Skin of body (tissue), 3 donors: ENCODE measurements at places on chromosomes 1 and 21.

DNA sequence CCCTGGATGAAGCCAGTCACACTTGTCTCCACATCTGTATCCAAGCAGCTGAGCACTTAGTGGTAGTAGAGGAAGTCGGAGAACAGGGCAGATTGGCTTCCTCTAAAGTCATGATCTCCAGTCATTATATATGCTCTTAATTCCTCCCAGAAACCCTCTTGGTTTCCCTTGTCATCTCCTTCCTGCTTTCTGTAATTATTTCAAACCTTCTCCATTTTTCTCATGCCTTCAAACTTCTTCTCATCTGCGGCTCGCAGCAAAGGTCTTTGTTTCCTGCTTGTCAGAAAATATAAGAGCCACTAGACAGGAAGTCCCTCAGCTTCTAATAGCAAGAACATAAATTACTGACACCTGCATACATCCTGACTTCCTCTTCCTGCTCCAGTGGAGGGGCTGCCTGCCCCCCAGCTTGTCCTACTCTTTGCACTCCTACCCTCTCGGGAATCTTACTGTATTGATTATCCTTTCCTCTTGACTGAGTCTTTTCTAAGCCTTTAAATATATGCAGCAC is 124.6 kb upstream of the NGF start:
- no peak for DNase-seq

- DNase-seq = no peak
These were observed 6.7 kb upstream of the LGALS8 start for GRCh38 chr1:236516929-236517704.

- DNase-seq = peak; percentile 19
These were observed 73.7 kb upstream of the FGGY start for GRCh38 chr1:59223198-59223597.

DNA sequence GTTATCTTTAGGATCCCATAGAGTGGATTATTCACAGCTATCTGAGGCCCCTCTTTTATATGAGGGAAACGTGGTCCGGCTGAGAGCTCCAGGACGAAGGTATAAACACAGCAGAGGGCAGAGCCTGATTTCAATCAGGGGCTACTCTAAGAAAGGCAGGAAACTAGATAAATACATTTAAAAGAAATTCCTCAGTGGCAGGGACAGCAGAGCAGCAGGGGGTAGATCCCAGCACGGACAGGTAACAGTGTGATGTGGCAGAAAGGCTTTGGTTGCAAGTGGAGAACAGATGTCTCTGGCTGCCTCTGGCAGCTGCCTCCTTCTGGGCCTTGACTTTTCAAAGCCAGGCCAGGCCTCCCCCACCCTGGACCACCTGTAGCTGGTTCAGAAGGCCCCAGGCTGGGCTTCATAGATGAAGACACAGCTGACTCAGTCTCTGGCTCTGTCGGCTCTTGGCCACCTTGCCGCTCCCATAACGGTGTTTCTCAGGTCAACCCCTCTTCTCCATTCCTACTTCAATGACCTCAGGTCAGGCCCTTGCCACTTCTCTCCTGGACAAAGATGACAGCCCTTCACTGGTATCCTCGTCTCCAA is 43.8 kb downstream of the FAM78B start:
- DNase-seq = no peak

DNA sequence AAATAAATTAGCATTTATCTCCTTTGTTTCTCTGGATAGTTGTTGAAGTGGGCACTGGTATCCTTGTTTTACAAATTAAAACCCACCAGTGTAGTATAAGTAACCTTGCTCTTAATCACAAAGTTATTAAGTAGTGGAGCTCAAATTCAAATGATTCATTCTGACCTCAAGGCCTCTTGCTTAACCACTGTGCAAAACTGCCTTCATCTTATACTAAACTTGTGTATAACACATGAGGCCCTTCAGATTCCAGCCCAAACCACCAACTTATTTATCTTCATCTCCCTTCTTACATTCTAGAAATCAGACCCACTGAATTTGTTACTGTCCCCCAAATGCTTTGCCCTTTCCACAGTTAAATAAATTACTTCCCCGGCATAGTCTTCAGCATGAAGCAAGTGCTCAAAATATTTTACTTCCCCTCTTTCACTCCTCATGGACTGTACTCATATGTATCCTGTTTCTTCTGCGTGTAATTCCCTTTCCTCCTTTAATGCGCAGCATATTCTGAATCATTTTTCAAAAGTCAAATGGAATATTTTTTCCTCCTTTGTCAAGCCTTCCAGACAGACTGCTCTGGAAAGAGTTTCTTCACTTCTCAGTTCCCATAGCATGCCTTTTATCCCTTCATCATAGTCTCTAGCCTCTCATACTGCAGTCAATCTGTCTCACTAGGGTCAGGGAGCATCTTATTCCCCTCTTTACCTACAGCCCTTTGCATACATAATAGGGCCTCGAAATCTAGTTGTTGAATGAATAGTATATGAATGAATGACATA is 19.0 kb upstream of the DNASE2B start:
- DNase-seq = no peak

DNA sequence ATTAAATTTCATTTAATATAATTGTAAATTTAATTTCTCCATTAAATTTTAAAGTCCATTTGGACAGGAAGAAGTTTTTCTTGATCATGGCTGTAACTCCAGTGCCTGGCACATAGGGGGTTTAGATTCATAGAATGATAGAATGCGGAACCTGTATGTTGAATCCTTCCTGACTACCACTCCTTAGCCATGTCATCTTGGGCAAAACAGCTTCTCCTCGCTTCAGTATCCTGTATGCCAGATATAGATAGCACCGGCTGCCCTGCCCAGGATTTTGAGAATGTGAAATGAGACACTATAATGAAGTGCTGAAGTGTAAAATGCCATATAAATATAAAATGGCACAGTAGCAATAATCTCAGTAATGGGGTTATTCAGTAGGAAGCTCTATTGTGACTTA is 6.4 kb downstream of the DYRK1A start:
- no peak for DNase-seq
